ENCODE measurements at places on chromosomes 13 and 19.

DNA sequence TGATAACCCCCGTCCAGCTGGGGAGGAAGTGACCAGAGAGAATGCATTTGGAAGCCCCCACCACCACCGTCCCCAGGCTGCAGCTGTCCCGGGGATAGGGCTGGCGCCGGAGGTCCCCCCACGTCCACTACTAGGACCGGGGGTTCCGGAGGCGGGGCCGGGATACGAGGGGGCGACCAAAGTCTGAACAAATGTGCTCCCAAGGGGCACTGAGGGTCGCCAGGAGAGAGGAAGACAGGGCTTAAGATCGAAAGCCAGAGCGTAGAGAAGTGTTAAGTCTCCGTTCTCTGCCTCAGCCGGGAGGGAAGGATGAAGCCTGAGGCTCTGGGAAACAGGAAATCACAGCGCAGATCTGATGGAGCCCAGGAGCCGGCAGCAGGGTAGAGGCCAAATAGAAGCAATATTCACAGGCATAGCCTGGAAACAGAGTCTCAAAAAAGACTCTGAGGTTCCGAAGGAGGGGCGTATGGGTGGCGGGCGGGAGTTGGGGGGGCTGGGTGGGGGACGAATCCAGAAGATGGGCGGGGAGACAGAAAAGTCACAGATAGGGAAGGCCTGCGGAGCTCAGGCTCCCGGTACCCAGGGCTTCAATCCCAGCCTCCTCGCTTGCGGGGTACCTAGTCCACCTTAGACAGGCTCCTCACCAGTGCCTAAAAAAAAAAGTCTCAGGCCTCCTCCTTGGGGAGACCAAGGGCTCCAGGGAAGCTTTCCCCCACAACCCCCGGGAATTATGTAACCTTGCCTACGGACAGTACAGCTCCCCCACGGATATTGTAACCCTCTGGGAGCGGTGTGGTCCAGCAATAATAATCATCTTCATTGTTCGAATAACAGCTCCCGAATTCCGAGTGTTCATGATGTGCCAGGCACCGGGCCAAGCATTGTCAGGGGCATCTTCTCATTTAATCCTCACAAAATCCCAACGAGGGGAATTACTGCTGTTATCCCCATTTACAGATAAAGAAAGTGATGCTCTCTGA lies 1.1 kb upstream of the ERF start:
- no peak for DNase-seq

GRCh38 chr13:49714757-49715156 lies 23.5 kb upstream of the EBPL start:
- DNase-seq: no peak

DNA sequence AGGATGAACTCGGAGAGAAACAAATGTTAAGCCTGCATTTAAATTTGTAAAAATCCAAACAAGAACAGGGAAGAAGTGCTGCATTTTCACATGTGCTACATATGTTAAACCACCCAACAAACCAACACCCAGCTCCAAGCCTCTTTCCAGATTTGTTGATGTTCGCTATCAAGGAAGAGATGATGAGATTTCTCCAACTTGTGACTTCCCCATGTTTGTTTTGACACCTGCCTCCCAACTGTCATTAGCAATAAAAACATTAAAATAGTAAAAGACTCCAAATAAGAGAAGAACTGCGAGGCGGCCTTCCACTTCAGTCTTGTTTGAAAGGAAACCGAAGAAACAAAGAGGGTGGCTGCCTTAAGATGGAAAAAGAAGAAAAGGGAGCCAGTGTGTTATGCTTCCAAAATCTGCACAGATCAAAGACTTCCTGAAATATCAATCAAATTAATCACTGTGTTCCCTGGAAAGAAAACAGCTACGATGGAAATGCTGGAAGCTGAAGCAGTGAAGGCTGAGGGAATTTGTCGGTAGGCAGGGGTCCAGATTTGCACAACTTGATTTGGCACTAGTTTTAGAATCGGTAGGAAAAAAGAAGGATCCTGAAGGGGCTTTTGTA lies 14.0 kb upstream of the GGACT start:
- no peak for DNase-seq

- no peak for DNase-seq
Measured at GRCh38 chr13:75796825-75797224, 160.7 kb downstream of the LMO7 start.

DNA sequence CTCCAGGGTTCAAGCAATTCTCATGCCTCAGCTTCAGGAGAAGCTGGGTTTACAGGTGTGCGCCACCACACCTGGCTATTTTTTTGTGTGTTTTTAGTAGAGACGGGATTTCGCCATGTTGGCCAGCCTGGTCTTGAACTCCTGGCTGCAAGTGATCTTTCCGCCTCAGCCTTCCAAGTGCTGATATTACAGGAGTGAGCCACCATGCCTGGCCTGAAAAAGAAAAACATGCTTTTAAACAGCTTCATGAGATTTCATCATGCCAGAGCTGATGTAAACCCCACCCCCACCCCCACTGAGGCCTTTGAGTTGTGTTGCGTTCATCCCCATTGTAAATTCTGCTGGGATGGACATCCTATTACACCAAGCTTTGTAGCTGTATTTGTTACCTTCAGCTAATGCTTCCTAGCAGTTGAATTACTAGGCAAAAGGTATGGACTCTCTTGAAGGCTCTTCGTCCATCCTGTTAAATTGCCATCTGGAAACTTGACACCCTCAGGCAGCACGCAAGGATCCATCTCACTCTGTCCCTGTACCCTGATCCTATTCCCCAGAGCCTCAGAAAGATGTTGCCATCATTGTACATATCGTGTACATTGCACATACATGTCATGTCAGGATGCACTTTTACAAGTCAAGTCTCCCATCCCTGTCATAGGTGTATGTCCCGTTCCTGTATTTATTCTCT lies 47.3 kb downstream of the NFIX start:
- no peak for DNase-seq

DNA sequence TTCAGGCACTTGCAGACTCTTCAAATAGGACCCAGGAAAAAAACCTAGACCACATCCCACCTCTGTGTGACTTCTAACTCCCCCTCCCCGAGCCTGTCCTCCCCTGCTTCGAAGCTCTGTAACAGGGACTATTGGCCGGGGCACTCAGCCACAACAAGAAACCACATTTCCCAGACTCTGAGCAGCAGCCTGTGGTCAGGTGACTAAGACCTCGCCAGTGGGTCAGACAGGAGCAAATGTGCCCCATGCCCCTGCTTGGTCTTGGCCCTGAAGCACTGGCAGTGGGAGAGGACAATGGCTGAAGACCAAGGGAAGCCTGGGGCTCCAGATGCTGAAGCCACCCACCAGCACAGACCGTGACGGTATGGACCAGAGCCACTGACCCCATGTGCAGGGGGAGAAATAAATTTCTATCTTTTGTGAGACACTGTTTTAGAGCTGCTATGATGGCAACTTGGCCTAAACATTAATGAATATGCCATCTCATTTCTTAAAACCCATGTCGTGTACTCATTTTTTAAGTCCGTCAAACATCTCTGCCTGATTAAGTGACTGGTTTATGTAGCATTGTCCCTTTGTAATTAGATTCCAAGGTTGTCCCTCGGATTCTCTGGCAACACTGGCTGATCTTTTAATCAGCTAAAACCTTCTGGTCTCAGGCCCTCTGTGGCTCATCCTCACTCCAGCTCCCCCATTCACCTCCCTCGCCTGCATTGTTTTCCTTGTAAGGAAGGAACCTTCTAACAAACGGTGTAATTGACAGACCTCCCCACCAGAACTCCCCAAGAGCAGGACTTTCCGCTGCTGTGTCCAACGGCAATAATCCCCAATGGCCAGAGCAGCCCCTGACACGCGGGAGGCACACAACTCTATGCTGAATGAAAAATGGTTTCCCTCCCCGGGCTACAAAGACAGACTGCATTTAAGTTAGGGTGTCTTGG lies 98.4 kb downstream of the STK24 start:
- DNase-seq: no peak

DNA sequence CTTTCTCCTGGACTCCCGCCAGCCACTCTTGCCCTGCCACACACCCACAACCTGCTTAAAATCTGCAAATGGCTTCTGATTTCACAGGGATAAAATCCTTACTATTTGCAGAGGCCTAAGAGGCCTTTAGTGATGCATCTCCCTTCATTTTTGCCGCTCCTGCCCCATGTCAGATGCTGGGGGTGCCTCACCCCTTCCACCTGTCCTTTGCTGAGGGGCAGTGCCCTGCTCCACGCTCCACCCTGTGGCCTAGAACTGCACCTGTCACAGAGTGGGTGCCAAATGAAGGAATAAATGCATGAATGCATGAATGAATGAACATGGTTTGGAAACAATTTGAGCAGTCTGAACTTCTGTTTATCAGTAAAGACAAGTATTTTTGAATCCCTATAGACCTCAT lies 34.1 kb upstream of the UQCRFS1 start:
- DNase-seq: no peak

- no peak for DNase-seq
Measured at GRCh38 chr13:107864543-107865317, 350.6 kb downstream of the LIG4 start.

GRCh38 chr13:41059456-41060081 lies 1.7 kb upstream of the WBP4 start:
- DNase-seq: no peak

DNA sequence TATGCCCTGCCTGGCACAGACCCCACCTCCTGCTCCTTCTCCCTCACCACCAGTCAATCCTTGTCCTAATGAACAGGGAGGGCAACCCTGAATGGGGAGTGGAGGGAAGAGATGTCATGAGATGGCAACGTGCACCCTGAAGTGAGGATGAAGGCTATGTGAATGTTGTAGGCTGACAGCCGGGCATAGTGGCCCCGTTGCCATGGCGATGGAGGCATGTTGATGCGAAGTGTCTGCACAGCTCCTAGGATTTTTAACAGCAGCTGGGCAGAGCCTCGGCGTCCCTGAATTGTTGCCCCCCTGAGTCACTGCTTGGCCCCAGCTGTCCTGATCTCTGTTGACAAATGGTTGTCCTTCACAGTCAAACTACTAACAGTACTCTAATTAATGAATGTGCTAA lies 4.8 kb upstream of the ALOX5AP start:
- no peak for DNase-seq

DNA sequence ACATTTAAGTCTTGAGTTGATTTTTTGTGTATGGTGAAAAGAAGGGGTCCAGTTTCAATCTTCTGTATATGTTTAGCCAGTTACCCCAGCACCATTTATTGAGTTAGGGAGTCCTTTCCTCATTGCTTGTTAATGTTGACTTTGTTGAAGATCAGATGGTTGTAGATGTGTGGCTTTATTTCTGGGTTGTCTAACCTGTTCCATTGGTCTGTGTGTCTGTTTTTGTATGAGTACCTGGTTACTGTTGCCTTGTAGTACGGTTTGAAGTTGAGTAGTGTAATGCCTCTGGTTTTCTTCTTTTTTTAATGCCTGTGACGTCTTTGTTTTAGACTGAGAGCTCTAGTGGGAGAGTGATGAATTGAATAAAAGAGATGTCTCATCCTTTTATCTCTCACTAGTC lies 83.2 kb downstream of the NBEA start:
- no peak for DNase-seq

- DNase-seq: no peak
Measured at GRCh38 chr19:45825917-45826893, 11.1 kb upstream of the RSPH6A start.

- no peak for DNase-seq
Measured at GRCh38 chr13:36840718-36841250, 21.8 kb downstream of the RFXAP start.

DNA sequence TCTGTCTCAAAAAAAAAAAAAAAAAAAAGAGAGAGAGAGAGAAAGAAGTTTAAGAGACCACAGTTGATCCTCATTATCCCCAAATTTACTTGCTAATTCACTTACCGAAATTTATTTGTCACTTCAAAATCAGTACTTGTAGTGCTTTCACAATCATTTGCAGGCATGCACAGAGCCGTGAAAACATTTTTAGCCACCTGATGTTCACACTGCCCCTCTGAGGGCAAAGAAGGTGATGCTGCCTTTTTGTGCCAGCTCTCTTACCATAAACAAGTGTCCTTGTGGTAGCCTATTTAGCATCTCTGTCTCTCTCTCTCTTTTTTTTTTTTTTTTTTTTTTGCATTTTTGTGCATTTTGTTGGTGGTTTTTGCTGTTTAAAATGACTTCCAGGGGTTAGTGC lies 24.1 kb upstream of the CASP14 start:
- no peak for DNase-seq

DNA sequence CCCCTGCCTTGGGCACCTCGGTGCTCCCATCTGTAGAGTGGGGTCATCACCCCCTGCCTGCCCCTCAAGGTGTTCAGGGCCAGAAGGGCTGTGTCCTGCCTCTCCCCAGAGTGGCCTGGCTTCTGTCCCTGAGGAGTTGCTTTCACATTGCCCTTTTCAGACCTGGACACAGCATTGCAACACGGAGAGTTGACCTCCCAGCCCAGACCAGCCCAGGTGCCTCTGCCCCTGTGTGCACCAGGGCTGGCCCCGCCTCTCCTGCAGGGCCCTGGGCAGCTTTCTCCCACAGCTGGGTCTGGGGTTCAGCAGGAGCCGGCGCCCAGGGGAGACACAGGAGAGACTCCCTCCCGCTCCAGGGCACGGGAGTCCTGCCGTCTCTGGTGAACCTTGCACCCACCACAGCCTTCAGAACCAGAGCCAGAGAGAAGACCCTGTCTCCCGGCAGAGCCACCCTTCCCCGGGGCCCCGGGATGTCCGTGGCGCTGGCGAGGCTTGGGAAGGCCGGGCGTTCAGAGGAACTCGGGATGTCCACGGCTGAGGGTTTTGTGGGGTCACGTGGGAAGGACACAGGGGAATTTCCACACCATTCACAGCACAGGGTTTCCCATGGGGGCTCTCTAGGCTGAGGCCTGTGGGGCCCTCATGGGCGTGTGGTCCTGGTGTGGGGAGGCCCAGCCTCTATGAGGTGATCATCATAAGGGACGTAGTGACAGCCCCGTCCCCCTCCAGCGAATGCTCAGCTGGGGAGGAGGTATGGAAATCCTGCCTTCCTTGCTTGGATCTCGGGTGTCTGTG lies 23.2 kb downstream of the C13orf46 start:
- no peak for DNase-seq

DNA sequence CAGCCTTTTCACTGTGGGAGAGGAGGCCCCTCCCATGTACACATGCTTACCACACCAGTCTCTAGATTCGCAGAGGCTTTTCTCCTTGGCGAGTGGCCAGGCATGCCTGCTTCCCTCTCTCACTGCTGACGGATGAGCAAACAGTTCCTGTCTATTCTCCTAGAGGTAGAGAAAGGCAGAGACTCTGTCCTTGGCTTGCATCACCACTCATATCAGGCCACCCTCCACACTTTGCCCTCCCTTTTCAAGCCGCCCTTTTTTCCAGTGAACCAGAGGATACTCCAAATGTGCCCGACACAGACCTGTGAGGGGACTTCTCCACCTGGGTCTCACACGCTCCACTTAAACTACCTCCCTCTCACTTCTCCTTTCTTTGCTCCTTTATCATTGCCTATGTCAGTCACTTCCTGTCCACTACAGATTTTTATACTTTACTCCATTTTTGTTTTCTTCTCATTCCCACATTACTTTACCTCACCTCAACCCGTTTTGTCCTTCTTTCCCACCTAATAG lies 284.6 kb downstream of the DNAJC15 start:
- DNase-seq: no peak

DNA sequence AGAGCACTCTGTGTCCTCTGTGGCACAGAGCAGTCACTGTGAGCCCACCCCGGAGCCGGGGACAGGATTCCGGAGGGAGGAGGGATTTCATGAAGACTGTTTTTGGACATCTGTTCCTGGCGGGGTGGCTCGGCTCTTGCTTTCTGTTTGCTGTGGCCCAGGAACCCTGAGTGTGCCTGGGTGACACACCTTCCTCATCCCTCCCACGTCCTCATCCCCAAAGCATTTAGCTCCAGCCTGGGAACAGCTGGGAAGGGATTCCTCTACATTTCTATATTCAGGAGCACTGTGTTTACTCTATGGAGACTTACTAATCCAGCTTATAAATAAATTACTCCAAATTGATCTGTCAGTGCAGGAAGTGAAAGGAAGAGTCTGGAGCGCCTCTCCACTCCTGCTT lies 97.8 kb upstream of the UBL3 start:
- no peak for DNase-seq
